ENCODE measurements at places on chromosomes 3 and 15. TPM values are rescaled to one million over a fixed set of nuclear protein-coding genes. Genes with fewer than 3 reads are reported as not detected.

GRCh38 chr3:70556056-70556455 lies 243.6 kb upstream of the MDFIC2 start:
- DNase-seq = no peak

GRCh38 chr3:101261506-101261905 lies 58.9 kb downstream of the IMPG2 start:
- DNase-seq = no peak

GRCh38 chr3:13023971-13024764 lies 49.1 kb downstream of the IQSEC1 start:
- DNase-seq = no peak

DNA sequence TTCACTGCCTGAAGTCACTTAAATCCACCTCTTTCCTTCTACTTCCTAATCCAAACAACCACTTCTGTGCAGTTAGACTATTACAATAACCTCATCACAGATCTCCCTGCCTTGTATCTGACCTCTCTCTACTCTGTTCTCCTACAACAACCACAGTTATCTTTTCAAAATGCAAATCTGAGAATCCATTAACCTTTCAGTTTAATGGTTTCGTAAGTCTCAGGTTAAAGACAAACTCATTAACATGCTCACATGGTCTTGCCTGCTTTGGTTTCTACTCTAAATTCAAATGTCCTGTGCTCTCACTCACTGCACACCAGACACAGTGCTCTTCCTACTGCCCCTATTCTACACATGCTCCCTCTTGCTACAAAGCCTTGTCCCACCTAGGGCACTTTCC lies 406.5 kb upstream of the THBS1 start:
- no peak for DNase-seq

PLS1 gene
- total RNA-seq = 6.9 TPM

APEH gene
- total RNA-seq = 129 TPM

DNA sequence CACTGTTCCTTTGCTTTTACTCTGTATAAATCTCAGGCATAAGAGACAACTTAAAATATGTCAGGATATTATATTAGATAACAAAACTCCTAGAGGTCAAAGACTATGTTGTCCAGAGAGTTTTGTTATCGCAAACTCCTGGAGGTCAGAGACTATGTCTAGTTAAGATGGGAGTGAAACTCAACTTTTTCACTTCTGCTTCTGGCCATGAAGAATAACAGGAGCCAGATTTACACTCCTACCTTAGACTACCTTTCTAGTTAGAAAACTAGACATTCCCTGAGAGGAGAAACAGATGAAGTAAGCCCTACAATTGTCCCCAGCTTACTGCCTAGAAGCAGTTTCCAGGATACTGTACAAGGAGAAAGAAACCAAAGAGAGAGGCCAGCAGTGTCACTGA lies 255.4 kb upstream of the UBE2E1 start:
- DNase-seq = no peak

GRCh38 chr3:149790268-149790667 lies 2.1 kb downstream of the ANKUB1 start:
- no peak for DNase-seq

GRCh38 chr3:87248831-87249230 lies 21.7 kb downstream of the CHMP2B start:
- no peak for DNase-seq

- DNase-seq = no peak
These were observed 149.9 kb downstream of the FOXP1 start for GRCh38 chr3:71433631-71434030.

DNA sequence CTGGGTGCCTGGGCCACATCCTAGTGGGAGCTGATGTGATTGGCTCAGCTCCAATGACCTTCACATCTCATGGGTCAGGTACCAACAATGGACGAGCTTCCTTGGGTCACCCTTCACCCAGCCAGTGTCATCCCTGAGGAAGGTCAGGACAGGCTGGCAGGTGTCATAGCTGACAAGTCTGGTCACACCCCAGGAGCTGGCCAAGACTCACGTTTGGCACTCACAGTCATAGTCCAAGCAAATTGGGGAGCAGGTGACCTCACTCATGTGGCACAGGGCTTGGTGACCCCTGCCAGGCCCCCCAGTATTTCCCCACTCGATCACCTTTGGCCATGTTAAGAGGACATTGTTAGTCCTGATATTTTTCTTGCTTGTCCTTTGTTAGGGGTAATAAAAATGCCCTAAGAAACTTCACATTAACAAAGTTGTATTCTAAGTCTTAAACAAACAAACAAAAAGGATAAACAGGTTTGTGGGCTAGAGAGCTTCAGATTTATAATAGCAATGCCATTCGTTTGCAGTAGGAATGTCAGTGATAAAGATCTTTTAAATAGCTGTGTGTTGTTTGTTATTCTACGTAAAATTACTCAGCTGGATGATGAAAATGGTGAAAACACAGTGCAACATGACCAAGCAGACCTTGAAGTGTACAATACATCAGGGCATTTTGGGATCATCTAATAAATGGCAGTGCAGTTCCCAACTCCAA lies 79.5 kb upstream of the POMGNT2 start:
- no peak for DNase-seq

GRCh38 chr15:71281256-71281655 lies 166.0 kb downstream of the THSD4 start:
- no peak for DNase-seq

GRCh38 chr3:171116824-171117395 lies 90.4 kb upstream of the SLC2A2 start:
- no peak for DNase-seq

TUSC7 gene
- not detected for total RNA-seq

- no peak for DNase-seq
These were observed 29.6 kb downstream of the ONECUT1 start for GRCh38 chr15:52760562-52760961.

GRCh38 chr3:86982883-86983282 lies 8.1 kb downstream of the VGLL3 start:
- no peak for DNase-seq

DNA sequence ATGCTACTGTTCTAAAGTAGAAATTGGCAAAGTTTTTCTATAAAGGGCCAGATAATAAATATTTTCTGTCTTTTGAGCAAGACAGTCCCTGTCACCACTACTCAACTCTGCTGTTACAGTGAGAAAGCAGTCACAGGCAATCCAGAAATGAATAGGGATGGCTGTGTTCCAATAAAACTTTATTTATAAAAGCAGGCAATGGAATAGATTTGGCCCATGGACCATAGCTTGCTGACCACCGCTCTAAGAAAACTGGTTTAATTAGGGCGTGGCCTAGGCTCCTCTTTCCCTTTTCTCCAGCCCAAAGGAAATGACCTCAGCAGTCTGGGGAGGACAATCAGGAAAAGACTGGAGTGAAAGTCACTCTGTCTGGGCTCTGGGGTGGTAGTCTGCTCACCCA lies 183.8 kb downstream of the MEGF11 start:
- DNase-seq = no peak

GRCh38 chr3:25690768-25691533 lies 26.2 kb upstream of the TOP2B start:
- DNase-seq = no peak

DUOXA2 gene
- total RNA-seq = not detected

VEPH1 gene
- not detected for total RNA-seq

DNA sequence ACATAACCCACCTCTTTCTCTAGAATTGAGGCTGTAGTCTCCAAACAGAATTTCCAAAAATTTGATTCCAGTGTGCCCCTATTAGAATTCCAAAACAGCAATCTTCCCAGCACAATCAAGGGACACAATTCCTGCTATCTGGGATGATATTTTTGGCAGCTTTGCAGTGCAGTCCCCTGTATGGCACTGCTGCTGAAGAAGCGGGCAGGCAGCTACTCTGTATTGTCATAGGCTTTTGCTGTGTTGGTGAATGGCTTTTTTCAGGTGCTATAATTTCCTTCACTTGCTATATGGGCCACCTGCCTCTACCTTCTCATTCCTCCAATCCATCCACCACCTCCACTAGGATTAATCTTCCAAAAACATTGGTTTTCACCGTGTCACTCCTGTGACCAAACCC lies 145.5 kb downstream of the VGLL4 start:
- no peak for DNase-seq

GRCh38 chr3:124149771-124150170 lies 157.8 kb upstream of the ROPN1 start:
- no peak for DNase-seq

Data from activated T-cell treated with anti-CD3 and anti-CD28 coated beads, Interleukin-2, amount 50 U/mL, for 4 hours (primary cell).